Stimulated activated CD8-positive, alpha-beta memory T cell treated with anti-CD3 and anti-CD28 coated beads, Interleukin-4, amount 100 ng/mL, for 48 hours (primary cell): ENCODE measurements at places on chromosomes 2 and 18.

- no peak for DNase-seq
These were observed 144.4 kb upstream of the ITGA6 start for GRCh38 chr2:172282944-172283343.

DNA sequence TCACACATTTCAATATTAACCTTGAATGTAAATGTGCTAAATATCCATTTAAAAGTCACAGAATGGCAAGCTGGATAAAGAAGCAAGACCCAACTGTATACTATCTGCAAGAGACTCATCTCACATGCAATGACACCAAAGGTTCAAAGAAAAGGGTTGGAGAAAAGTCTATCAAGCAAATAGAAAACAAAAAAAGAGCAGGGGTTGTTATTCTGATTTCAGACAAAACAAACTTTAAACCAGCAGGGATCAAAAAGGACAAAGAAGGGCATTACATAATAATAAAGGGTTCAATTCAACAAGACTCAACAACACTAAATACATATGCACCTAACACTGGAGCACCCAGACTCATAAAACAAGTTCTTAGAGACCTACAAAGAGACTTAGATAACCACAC lies 14.5 kb upstream of the UNC80 start:
- DNase-seq: no peak

GRCh38 chr2:37283207-37283606 lies 41.4 kb downstream of the PRKD3 start:
- DNase-seq: no peak

DNA sequence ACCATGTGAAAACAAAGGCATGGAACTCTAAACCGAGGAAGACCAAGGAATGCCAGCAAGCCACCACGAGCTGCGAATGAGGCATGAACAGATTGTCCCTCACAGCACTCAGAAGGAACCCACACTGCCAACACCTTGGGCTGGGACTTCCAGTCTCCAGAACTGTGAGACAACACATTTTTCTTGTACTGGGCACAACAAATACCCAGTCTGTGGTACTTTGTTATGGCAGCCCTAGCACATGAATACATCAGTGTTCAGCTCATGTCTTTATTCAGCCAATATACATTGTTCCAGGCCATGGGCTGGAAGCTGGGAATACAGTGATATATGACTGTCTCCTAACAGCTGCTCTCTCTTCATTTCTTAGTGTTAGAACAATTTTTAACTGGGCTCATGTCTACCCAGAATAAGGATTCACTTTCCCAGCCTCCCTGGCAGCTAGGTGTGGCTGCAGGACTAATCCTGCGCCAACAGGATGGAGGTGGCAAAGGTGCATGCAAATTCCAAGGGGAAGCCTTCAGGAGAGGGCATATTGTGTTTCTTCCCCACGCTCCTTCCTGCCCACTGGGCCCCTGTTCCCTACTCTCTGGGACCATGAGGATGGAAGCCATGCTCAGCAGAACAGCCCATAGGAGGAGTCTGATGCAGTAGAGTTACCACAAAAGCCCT lies 59.6 kb downstream of the STPG4 start:
- no peak for DNase-seq

- DNase-seq: no peak
These were observed 78.8 kb upstream of the NEDD4L start for GRCh38 chr18:57965246-57965645.
